ENCODE measurements at places on chromosomes 11 and 22.
A peak's percentile ranks its signal among the peaks of the same experiment; 100 is the strongest.

GRCh38 chr11:76824083-76824939, 36.4 kb upstream of the ACER3 start:
- DNase-seq: no peak

DNA sequence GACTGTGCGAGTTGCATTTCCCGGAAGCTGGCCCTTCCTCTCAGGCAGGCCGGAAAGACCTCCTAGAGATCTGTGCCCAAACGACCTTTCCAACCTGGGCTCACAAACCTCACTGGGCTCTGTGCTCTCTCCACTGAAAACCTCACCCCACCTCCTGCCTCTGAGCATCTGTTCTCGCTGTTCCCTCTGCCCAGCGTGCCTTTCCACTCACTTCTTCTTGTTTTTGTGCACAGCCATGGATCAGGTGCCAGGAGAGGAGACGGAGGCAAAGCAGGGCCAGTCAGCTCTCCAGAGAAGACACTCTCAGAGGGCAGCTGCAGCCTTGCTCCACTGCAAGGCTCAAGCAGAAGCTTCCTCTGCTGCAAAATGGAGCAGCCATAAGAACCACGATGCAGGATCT, 10.9 kb upstream of the CPT1A start:
- no peak for DNase-seq

DNA sequence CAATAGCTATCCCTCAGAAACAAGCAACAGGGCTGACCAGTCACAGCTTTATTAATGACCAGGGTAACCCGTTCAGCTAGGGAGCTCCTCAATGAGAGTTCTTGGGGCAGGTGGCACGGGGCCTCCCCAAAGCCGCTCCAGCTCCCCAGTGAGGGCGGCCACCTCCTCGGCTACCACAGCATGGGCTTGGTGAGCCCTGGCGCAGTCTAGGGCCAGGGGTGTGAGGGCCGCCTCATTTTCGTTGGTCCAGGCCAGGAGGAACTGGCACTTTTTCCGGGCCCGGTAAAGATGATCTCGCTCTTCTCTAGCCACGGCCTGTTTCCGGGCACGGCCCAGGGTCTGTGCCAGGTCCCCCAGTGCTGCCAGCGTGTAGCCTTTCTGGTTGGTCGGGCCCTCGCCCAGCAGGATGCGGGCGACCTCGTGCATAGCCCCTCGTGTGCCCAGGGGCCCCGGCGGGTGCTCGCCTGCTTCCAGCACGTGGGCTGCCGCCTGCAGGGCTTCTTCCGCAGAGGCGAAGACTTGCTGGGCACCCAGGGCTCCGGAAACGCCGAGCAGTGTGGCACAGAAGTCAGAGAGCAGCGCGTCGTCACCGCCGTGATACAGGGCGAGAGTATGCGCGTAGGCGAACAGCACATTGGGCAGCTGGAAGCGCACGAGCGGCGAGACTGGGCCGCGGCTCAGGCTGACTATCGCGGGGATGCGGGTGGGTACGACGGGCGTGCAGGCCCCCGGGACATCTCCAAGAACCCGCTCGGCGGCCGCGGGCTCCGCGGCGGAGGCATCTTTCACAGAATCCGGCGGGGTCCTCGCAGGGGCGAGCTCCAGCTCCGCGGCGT, 913 bp downstream of the ZNHIT2 start:
- peak; percentile 14 for DNase-seq

GRCh38 chr22:21697880-21698279, 32.1 kb downstream of the PPIL2 start:
- DNase-seq: no peak

GRCh38 chr11:120546312-120547205, 35.0 kb downstream of the GRIK4 start:
- DNase-seq: no peak

DNA sequence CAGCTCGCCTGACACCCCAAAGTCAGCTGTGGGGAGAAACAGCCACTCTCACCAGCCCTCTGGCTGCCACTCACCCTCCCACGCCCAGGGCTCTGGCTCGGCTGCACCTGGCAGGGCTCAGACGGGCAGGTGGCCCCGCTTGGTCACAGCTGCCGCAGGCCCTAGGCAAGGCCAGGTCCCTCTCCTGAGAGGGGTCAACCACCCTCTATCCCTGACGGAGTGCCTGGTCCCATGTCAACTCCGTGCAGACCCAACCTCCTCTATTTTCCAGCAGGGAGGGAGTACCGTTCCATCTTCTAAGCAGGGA, 1.9 kb downstream of the MAP4K2 start:
- no peak for DNase-seq

DNA sequence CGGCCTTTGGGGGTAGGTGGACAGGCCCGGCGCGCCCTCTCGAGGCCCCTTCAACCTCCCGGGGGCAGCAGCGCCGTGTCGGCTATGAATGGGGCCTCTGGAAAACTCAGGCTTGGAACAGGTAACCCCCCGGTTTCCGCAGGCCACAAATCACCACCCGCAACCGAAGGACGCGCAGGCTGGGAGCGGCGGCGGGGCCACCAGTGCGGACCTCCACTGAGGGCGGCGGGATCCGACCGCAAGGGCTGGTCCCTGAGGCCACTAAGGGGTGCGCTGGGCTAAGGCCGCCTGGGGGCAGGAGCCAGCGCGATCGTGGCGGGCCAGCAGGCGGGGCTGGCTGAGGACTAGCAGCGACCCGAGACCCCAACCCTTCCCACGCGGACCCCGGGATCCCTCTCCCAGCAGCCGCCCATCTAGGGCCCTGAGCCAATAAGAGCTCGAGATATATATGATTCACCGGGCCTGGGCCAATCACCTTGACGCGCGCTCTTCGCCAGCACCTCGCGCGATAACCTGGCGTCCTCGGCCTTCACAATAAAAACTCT, 609 bp upstream of the ATF4 start:
- peak; percentile 68 for DNase-seq

DNA sequence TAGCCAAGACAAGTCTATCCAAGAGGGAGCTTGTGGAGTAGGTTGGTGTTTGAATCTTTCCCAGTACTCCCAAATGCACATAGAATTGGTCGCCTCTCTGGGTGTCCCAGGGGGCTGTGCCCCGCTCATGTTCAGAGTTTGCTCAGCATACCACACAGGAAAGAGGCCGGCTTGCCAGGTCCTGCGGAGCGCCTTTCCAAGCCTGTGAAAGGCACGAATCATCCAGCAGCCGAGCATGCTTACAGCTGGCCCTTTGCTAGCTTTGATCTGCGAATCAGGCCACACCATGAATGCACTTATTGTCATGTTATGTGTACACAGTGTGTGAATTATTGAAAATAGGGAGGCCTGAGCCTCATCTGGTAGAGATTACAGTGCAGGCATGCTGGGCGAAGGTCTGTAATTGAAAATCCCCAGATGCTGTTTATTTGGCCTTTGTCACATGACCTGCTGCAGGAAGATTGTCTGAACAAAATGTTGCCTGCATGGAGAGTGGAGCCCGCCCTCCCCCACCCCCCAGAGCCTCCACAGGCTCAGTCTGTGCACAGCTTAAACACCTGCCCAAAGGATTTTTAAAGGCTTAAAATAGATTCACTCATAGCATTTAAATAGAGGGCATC, 163.3 kb upstream of the RASSF10 start:
- DNase-seq: peak; percentile 28

DNA sequence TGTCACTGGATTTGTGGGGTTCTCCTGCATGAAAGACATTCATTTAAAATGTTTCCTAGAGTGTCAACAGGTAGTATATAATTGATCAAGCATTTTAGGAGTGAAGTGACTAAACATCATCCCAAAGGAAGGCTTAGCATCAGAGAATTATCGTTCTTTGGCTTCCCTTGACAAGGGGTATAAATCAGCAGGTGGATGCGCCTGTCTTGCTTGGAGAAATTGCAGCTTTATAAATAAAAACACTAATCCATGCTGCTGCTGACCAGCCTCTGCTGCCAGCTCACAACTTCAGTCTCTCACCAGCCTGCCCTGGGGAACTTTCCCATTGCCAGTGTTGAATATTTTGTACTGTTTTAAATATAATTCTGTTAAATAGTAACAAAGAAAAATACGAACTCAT, 1184.7 kb upstream of the TENM4 start:
- DNase-seq: no peak

GRCh38 chr22:50325444-50326224, 1.2 kb downstream of the DENND6B start:
- no peak for DNase-seq

DNA sequence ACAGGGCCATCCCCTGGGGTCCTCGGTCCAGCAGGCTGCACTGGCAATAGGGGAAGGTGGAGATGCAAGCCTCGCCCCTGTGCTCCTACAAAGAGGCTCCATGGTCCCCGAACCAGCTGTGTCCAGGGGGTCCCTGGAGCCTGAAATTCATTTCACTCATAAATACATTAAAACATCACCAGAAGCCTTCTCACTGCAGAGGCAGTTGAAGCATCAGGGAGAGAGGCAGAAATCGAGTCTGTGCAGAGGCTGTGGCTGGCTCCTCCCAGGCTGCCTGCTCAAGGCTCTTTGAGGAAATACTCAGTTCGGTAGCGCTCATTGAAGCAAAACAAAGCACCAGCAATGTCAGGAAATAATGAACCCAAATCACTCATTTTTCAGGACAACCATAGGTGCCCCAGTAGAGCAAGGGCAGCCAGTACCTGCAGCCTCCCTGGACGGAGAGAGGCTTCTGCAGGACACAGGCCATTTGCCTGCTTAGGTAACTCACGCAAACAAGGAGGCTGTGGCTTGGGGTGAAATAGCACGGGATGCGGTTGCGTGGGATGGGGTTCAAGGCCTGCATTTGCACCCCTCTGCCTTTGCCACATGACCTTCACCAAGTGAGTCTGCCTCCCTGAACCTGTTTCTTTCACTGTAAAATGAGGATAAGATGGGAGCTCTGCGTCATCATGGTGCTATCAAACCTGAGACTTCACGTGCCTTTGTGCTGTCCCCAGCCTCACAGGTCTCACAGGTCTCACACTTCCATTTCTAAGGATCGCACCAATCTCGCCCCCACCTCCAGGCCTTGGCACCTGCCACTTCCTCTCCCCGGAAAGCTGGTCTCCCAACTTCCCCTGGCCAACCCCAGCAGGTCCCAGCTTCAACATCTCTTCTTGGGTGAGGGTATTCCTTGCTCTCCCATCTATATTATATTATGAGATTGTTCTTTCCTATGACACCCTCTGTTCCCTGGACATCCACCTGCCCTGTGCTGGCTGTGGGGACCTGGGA, 84.3 kb upstream of the SHISAL1 start:
- DNase-seq: no peak

GRCh38 chr22:35928285-35928798, 100.3 kb downstream of the RBFOX2 start:
- no peak for DNase-seq

GRCh38 chr11:70175236-70175698, 27.8 kb upstream of the FADD start:
- DNase-seq: no peak

DNA sequence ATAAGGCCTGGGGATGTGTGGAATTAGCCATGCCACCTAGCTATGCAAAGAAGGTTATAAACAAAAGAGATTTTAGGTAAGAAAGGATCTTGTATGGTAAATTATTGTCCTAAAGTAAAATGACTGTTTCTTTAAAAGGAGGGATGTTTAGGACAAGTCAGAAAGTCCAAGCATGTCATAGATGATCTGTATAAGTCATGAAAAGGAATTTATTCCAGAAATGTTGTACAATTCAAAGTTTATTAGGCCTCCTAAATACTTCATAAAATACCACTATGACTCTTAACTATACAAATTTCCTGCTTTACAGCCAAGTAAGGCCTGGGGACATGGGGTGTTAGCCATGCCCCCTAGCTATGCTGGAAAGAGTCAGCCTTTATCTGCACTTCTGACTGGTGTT, 22.7 kb downstream of the OR5A2 start:
- no peak for DNase-seq

DNA sequence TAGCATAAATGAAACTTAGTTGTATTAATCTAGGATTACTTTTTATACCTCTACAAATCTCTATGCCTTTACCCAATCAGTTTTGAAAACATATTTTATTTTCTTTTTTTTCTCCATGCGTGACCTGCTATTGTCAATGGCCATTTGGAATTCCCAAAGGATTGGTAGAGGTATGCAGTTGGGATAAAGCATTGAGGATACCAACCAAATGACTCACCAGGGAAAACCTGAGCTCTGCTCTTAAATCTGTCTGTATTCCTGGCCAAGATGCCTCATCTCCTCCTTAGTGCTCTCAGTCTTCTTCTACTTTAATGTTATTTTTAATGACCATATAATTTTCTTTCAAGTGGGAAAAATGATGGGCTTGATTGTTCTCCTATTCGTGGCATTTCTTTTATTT, 61.9 kb downstream of the EHF start:
- no peak for DNase-seq

DNA sequence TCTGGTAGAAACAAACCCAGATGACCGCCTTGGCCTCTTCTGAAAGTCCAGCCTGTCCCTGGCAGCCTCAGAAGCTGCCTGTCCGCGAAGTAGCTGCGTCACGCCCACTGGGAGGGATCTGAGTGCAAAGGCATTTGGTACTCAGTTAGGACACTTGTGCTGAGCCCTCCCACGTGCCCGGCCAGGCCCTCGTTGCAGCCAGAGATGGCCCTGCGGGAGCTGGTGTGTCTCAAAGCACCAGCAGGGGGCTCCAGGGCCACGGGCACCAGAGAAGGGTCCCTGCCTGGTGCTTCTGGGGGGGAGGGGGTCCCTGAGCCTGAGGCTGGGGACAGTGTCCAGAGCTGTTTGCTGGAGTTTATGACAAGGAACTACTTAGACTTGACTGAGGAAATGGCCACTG, 5.8 kb downstream of the SELENOO start:
- DNase-seq: peak; percentile 21

GRCh38 chr22:30874431-30875370, 93.9 kb downstream of the MORC2 start:
- DNase-seq: no peak

DNA sequence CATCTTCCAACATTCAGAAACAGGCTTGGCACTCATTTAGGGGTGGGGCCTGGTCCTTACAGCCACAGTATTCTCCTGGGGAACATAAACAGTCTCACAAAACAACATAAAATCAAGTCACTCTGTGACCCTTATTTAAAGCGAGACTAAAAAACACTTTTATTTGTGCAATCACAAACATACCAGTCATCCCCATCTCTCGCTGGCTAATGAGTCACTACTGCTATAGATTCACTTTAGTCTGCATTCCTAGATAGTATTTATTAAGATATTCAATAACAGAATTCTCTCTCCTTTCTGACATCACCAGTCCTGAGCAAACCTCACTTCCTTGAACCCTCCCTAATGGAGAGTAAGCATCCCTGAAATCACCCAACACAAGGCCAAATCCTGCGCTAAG, 68.0 kb downstream of the ZBTB44 start:
- no peak for DNase-seq
